Activated T-cell treated with anti-CD3 and anti-CD28 coated beads for 4 hours (primary cell): ENCODE measurements at places on chromosomes 7 and 10.

DNA sequence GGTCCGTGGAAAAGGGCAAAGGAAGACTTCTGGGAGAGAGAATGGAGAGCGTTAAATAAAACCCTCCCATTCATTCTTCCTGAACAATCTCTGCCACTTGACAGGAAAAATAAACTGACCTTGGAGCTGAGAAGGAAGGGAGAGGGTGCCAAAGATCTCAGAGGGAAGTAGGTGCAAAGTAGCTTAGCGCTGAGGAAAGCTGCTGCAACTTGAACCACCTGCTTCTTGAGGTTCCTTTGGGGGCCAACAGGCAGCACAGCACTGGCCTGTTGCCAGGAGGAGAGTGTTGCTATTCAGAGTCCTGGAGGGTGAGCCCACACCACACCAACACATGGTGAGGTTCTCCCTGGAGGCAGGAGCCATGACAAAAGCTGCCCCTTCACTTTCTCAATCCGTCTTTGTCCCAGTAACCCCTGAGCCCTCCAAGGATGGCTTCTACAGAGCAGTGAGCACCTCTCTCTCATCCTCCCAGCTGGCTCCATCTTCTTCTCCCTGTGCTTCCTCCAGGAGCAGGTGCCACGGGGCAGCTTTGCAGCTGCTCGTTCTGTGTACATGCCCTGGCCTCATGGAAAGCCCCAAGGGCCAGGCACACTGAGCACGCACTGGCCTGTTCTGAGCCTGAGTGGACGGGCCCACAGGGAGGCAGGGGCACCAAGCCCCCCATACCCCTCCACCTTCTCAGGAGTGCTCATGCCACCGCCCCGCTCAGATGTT, 101.3 kb downstream of the STRA8 start:
- no peak for DNase-seq

GRCh38 chr10:31075434-31075833, 43.8 kb upstream of the ZNF438 start:
- DNase-seq: no peak

GRCh38 chr10:116001262-116001857, 271.6 kb downstream of the GFRA1 start:
- DNase-seq: no peak

DNA sequence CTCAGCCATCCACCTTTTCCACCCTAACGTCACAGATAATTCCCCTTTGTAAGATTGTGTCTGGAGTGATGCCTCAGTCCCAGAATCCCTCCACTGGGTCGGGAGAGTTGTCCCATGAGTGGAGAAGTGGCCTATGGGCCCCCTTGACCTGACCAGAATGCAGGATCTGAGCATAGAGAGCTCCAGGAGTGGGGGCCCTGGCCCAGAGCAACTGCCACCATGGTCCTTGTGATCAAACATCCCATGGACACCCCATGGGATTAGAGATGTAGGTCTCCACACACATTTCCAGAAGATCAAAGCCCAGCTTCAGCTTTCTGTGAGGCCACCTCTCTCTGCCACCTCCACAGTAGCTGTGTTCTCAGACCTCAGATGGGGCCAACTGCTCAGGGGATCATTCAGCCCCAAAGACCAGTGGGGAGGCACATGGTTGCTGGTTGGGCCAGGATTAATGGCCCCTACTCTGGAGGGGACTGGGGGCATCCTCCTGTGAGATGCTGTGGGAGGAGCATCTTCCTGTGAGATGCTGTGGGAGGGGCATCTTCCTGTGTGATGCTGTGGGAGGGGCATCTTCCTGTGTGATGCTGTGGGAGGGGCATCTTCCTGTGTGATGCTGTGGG, 28.5 kb upstream of the DPYSL4 start:
- no peak for DNase-seq
